Epithelial cell of esophagus (primary cell): ENCODE measurements at places on chromosomes 7 and 10.

DNA sequence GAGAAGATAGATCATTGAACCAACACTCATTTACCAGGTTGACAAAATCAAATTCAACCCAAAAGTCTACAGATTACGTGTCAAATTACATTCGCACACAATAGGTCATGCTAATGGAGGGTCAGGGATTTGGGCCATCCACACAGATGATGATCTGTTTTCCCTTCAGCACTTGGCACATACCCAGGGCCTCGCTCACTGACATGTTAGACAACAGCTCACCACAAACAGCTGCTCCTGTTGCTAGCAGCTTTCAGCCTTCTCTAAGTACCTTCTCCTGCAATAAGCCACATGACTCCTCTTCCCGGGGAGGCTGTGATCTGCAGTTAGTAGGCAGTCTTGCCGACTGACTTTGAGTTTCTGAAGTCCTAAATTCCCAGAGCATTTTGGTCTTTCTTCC, 18.4 kb downstream of the NKX2-3 start:
- DNase-seq = peak; percentile 78

- DNase-seq = no peak
Measured at GRCh38 chr10:5343561-5343960, 21.2 kb upstream of the UCN3 start.

GRCh38 chr10:43134126-43134905, 3.9 kb upstream of the CSGALNACT2 start:
- peak; percentile 65 for DNase-seq

GRCh38 chr10:127450644-127451043, 98.5 kb upstream of the NPS start:
- DNase-seq = no peak

GRCh38 chr7:98729121-98729520, 112.0 kb downstream of the NPTX2 start:
- no peak for DNase-seq

DNA sequence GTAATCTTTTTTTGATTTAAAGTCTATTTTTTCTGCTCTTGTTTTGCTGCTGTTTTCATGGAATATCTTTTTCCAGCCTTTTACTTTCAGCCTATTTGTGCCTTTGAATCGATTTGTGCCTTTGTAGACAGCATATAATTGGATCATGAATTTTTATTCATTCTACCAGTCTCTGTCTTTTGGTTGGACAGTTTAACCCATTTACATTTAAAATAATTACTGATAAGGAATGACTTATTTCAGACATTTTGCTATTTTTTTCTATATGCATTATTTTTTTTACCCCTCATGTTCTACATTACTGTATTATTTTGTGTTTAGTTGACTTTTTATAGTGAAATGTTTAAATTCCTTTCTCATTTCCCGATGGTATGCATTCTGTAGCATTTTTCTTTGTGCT, 99.6 kb downstream of the EXOC4 start:
- no peak for DNase-seq

DNA sequence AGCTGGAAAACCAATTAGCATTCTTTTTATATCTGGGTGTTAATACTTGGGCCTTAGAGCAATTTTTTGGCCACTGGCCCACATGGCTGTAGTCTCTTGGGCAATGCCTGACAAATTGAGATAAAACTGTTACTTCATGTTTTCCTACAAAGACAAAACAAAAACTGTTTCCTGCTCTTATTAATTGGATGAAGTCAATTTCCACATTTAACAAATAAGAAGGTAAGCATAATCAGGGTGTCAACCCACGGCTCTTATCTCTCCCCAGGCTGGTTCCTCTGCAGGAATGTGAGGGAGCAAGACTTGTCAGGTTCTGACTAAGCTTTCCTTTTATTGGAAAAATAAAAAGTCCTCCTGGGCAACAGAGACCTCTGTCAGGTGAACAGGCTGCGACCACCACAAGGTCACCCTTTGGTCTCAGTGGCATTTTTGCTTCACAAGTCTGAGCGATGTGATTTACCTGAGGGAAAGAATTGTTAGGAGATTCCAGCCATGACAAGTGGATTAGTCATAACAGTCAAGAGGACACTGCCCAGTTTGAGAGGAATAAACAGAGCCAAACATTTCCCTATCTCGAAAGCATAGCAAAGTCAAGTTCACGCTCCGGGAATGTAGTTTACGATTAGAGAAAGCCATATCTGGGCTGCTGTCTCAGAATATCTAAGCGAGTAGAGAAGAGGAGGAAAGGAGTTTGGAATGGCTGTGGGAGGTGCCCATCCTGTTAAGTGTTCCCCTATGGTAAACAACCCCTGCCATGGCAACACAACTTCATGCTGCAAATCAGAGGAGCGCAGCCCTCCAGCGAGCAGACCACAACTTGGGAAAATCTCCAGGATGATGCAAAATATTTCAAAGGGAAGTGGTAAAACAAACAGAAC, 144.4 kb downstream of the TES start:
- DNase-seq = peak; percentile 92
